SK-N-SH (cell line): ENCODE measurements at places on chromosomes 12 and 14.

DNA sequence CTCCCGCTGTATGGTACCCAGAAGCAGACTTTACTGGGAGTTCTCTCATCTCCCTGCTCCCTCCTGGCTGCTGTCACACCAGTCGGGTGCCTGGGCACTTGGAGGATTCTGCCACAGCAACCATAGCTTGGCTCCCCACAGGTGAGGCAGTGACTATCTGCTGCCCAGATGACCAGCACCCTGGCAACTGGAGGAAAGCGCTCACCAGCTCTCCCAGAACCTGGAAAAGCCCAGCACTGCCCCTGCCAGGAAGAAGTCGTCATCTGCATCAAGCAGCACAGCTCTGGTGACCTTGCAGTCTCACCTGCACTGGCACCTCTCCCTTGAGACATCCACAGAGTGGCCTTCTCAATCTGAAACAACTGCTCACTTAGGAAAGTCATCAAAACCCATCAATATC lies 31.9 kb upstream of the TC2N start:
- no peak for DNase-seq

DNA sequence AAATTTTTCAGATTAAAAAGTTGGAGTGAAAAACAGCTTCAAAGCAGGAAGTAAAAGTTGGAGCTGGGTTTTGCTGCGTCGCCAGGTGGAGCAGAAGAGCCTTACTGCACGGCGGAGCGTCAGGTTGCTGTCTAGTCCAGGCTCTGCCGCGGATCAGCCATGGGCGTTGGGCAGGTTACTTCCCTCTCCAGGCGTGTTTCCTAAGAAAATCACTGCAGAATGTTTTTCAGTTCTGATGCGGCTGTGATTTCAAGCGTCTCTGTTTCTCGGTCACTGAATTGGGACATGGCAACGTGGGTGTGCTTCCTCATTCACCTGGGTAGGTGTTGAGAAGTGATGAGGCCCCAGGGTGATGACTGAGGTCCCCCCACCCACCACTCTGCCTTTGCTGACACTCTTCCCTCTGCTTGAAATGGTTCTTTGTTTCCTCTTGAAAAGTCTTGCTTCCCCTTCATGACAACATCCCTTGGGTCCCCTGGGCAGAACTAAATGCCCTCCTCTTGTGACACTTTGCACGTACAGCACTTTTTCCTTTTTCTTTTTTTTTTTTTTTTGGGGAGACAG lies 7.6 kb downstream of the EVL start:
- no peak for DNase-seq

DNA sequence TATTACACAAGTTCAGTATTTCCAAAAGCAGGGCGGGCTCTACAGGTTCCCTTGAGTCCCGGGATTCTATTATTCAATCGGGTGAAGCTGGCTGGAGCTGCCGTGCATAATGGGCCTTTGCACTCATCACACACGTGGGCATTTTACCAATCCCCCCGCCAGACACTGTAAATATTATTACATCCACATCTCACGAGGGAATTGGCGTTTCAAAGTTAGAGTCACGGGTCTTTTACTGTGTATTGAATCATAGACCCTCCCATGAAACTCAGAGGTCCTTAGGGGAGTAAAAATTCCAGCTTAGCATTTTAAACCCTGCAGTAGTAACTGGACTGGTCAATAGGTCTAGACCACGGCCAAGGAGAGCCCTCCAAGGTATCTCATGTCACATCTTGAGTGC lies 70.3 kb downstream of the MAP1LC3B2 start:
- no peak for DNase-seq

GRCh38 chr14:97485201-97485600 lies 688.0 kb downstream of the VRK1 start:
- no peak for DNase-seq

- no peak for DNase-seq
These were observed 7.4 kb upstream of the KRT2 start for GRCh38 chr12:52659395-52659794.

DNA sequence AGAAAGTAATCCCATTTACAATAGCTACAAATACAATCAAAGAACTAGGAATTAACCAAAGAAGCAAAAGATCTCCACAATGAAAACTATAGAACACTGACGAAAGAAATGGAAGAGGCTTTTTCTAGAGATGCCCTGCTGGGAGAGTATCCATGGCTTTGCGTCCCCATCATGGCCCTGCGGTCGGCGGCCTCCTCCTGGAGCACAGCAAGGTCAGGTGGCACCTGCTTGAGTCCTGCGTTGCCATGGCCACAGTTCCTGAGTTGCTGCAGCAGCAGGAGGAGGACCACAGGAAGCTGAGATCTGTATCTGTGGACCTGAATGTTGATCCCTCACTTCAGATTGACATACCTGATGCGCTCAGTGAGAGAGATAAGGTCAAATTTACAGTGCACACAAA lies 143.5 kb downstream of the SLC5A8 start:
- DNase-seq, result no peak

DNA sequence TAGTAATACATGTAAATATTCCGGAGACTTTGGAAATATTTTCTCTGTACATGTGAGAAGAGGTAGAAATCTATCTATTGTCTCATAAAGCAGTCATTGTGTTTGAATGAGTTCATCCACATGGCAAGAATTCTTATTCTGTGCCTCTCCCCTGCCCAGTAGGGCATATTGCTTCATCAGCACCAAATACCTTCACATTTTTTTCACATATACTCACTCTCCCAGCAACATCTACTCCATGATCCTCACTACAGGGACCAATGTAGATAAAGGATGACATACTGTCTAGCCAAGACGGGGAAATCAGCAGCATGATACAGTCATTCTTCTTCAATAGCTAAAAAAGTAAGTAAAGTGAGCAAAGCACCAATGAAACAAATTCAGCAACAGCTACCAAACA lies 1.3 kb upstream of the TAS2R14 start:
- DNase-seq, result no peak

GRCh38 chr14:21866479-21866878 lies 192.9 kb upstream of the OR4E1 start:
- DNase-seq, result no peak

GRCh38 chr12:121330692-121331091 lies 21.5 kb downstream of the ANAPC5 start:
- DNase-seq, result no peak

GRCh38 chr12:117674313-117674712 lies 294.5 kb downstream of the KSR2 start:
- DNase-seq, result no peak

- DNase-seq, result no peak
These were observed 2.4 kb downstream of the PXN start for GRCh38 chr12:120262852-120263747.

GRCh38 chr14:73814153-73814552 lies 37.5 kb upstream of the PTGR2 start:
- no peak for DNase-seq

DNA sequence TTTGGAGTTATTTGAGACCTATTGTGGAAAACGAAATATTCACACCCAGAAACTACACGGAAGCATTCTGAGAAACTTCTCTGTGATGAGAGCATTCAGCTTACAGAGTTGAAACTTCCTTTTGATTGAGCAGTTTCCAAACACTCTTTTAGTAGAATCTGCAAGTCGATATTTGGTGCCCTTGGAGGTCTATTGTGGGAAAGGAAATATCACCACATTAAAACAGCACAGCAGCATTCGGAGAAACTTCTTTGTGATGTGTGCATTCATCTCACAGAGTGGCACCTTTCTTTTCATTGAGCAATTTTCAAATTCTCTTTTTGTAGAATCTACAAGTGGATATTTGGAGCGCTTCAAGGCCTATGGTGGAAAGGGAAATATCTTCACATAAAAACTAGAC lies 595.7 kb upstream of the ALG10B start:
- DNase-seq, result no peak

- DNase-seq, result no peak
These were observed 53.4 kb downstream of the RCOR1 start for GRCh38 chr14:102645746-102646440.

DNA sequence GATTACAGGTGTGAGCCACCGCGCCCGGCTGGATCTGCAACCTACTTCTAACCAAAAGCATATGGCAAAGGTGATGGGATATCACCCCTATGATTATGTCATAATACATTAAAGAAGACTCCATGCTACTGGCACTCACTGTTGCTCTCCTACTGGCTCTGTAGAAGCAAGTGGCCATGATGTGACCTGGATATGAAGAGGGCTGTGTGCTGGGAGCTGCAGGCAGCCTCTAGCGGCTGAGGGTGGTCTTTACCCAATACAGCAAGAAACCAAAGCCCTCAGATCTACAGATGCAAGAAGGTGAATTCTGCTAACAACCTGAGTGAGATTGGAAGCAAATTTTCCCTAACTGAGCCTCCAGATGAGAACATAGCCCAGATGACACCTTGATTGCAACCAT lies 34.2 kb upstream of the TRIM9 start:
- DNase-seq, result no peak

DNA sequence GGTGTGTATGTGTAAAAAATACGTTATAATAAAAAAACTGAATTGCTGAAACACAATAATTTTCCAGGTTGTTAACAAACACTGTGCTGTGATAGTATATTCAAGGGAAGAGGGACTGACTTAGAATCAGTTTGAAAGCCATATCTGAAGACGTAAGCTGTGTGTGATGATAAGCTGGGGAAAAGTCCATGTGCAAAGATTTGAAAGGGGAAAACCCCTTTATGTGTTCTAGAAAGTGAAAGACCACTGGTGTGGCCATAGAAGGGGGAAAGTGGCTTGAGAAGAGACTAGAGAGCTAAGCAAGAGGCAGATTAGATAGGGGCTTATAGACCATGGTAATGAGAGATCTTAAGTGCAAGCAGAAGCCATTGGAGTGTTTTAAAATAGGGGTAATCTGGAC lies 195.9 kb upstream of the GZMB start:
- DNase-seq, result no peak

- peak; percentile 33 for DNase-seq
These were observed 54.6 kb downstream of the FAM222A start for GRCh38 chr12:109767991-109768900.

DNA sequence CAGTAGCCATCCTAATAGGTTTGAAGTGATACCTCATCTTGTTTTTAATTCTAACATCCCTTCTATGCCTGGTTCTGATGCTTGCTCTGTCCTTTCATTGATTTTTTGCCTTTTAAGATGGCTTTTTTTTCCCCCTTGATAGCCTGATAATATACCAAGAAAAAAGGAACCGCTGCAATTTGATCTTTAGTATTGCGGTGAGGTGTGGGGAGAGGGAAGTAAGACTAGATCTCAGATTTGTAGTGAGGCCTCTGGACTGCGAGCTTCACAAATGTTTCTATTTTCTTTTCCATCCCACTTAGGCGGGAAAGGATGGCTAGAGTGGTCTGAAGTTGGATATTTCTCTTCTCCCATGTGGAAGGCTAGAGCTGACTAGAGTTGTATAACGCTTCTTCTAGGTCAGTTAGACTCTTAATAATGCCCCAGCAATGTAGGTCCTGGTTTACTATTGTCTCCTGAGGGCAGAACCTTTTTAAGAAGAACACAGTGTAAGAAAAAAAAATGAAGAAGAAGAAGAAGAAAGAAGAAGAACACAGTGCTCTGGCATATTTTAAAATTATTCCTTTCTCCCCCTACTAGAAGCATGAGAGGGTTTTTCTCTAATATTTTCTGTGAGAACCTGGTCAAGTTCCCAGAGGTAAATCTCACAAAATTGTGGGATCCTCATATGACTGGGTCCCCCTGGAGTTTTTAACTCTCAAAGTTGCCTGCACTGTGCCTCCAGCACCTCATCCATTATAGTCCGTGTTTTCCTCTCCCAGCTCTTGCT lies 11.9 kb upstream of the KLRB1 start:
- DNase-seq, result no peak

DNA sequence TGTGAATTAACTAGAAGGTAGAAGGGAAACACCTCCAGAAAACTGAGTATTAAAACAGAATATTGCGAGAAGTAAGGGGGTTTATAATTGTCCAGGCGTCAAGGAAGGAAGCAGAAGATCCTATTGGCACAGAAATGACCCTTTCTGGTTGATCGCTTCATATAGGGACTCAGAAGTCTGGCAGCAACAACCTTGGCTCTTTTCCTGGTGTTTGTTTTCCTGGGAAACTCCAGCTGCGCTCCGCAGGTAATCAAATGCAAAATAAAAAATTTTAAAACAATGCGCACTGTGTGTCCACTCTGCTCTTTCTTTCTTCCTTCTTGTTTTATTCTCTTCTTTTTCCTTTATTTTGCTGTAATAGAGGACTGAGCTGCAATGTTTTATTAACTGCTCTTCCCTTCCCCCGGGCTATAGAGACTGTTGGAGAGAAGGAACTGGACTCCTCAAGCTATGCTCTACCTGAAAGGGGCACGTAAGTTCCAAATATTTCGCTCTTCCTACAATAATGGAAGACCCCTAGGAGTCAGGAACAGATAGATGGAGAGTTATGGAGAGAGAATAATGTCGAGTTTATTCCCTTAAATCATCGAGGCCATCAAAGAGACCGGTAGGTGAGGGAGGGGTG lies 737 bp downstream of the SPX start:
- DNase-seq, result no peak

DNA sequence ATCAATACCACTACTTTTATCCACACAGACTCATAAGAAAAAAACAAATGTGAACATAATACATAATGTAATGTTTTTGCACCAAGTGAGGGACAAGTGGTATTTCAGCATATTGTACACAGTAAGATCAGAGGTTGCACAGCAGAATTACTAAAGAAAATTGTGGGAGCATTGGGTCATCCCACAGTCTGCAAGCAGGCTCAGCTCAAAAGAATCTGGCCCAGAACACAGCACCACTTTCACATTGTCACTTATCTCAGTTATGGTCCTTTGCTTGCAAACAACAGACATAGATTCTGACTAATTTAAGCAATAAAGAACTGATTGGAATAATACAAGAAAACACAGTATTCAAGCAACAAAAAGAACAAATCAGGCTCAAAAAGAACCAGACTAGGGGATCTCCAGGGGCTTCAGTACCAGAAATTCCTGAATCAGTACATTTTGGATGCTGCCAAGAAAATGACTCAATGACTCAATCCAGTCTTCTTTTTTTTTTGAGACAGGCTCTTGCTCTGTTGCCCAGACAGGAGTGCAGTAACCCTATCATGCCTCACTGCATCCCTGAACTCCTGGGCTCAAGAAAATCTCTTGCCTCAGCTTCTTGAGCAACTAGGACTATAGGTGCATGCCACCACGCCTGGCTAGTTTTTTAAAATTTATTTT lies 42.9 kb upstream of the EEA1 start:
- no peak for DNase-seq
